ENCODE measurements at places on chromosomes 11 and 22.

DNA sequence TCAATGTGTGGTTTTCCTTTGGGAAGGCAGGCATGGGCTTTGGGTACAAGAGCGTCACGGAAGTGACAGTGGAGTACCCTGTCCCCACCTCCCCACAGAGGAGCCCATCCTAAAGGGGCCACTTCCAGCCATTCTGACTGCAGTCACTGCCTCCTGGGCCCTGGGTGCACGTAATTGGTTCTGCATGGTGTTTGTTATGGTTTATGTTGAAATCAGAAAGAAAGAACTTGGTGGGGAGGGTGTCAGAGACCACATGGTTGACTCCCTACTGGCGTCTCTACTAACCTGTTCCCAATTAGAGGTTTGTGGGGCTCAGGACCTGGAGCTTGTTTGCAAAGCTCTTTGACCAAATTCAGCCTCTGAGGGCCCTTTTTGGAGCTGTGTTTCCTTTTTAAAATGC lies 40.8 kb downstream of the RIBC2 start:
- no peak for DNase-seq

DNA sequence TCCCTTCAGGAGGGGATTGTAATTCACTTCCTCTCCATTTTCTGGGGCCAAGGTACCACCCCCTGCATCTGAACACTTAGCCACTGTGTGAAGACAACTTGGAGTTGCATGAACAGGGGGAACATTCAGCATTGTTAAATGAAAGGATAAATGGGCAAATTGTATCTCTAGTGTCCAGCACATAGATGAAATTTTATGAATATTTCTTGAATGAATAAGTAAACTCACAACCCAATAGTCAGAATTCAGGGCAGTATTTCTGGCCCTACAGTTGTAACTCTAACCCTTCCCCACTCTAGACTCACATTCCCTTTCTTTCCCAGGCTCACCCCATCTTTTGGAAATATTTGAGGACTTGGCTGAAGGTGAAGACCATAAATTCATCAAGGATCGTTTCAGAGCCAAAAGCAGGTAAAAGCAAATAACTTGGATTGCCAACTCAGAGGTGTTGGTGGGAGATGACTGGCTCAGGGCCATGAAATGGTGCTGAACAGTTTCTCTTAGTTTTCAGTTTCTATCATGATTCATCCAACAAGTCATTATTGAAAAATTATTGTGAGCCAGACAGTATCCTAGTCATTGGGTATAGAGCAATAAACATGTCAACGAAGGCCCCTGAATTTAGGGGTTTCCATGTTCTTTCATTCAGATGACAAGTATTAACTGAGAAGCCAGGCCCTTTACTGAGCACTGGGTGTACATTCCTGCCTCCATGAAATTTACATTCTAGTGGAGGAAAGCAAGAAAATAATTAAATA lies 33.3 kb upstream of the ZC3H12C start:
- no peak for DNase-seq

DNA sequence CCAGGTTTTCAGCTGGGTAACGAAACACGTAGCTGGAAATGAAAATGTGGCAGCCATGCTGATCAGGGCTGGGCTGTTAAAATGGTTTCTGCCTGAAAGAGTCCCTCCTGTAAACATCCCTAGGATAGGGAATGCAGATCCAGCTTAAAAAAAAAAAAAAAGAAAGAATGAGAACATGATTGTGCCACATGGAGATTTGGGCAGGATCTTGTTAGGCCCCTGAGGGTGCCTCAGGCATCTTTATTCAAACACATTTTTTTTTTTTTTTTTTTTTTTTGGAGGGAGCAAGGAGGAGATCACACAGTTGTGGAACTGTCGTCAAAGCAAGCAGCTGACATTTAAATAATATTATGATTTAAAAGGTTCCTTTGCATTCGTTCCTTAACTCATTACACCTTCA lies 900.3 kb downstream of the OPCML start:
- DNase-seq: no peak

- no peak for DNase-seq
These were observed 5.9 kb downstream of the KCNJ4 start for GRCh38 chr22:38448945-38449745.

Data from Daoy (cell line).